Glutamatergic neuron (in vitro differentiated cells): ENCODE measurements at places on chromosomes 12 and 14. TPM values are rescaled to one million over a fixed set of nuclear protein-coding genes. Genes with fewer than 3 reads are reported as not detected.

Gene ANKS1B
- total RNA-seq, result 11.3 TPM

GRCh38 chr14:24673059-24673458, 39.1 kb upstream of the GZMB start:
- H3K27me3 ChIP-seq, result no peaks in the 10 kb centered on the region
- no peak for DNase-seq

- peaks cover 2% of the 10 kb centered on the region for H3K27me3 ChIP-seq
- DNase-seq, result peak; percentile 25
- no peak overlapping the region for H3K27ac ChIP-seq
Observed at GRCh38 chr12:111143271-111143670, 222.9 kb upstream of the MYL2 start.

DNA sequence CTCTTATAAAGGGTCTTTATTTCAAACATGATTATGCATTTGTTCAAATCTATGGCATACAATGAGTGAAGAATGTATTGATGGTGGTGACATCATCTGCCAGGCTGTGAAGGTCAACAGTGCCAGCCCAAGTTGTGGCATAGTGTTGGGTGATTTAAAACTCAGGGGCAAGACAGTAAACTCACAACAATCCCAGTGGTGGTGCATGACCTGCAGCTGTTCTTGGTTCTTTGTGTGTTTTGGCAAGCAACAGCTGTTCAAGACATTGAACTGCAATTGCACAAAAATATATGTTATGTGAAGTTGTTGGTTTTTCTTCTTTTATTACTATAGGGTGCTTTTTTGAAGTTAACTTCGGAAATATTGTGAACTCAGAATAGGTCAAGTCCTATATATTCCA, 851.6 kb downstream of the NRXN3 start:
- no peak for DNase-seq
- H3K4me1 ChIP-seq, result no peaks in the 10 kb centered on the region
- H3K27ac ChIP-seq, result no peak overlapping the region
- H3K36me3 ChIP-seq, result no peaks in the 10 kb centered on the region
- no peaks in the 10 kb centered on the region for H3K27me3 ChIP-seq

GRCh38 chr12:93603762-93604161, 31.3 kb downstream of the SOCS2 start:
- H3K27ac ChIP-seq, result no peak overlapping the region
- H3K27me3 ChIP-seq, result no peaks in the 10 kb centered on the region
- no peak for DNase-seq
- no peak overlapping the region for H3K4me3 ChIP-seq

DNA sequence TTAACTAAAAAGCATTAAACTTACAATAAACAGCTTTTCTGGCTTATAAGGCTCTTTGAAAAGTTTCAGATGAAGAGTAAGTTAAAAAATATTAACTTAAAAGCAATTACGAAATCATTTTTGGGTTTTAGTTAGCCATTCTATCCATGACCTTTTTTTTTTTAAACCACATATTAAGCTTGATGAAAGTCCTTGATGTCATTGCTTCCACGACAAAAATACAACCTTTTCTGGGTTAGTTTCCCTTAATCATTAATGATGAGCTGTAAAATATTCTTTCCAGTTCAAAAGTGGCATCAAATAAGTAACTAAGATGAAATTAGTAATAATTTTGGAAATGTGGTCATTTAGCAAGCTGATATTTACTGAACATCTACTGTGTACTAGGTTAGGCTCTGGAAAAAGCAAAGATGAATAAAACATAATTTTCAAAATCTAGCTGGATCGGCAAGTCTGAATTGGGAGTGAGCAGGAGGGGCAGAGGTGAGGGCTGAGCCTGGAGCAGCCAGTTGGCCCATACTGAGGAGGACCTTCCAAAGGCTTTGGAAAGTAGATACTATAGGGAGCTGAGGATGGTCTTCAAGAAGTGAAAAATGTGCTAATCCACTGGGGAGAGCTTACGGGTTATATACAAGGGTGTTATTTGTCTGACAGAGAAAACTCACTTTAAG, 345.2 kb downstream of the ZFP36L1 start:
- H3K27me3 ChIP-seq, result no peaks in the 10 kb centered on the region
- no peak overlapping the region for H3K27ac ChIP-seq
- DNase-seq, result no peak
- peaks cover 11% of the 10 kb centered on the region for H3K4me1 ChIP-seq
- H3K36me3 ChIP-seq, result no peaks in the 10 kb centered on the region
- H3K4me3 ChIP-seq, result no peak overlapping the region

GRCh38 chr12:53495903-53496751, 3.1 kb downstream of the MAP3K12 start:
- H3K27me3 ChIP-seq, result peaks cover 33% of the 10 kb centered on the region
- peak overlapping the region; percentile 84 for H3K27ac ChIP-seq
- no peak for DNase-seq
